Mammary epithelial cell (primary cell): ENCODE measurements at places on chromosomes 6 and 20. TPM values are rescaled to one million over a fixed set of nuclear protein-coding genes. Genes with fewer than 3 reads are reported as not detected.

The SAMD10 gene
- 1.5 TPM for total RNA-seq

The NHLRC1 gene
- 3.3 TPM for total RNA-seq

The ADGRF5 gene
- total RNA-seq = 0.09 TPM in 1 of 2 replicates, not detected in the other

The TMC2 gene
- not detected for total RNA-seq

The LRRN4 gene
- total RNA-seq = 0.19 TPM in 1 of 2 replicates, not detected in the other

The HTR1B gene
- total RNA-seq = 0.33 TPM

The ARMC2 gene
- 2.5 TPM in 1 of 2 replicates, not detected in the other for total RNA-seq

The PTPRK gene
- 95.5 and 103 TPM in 2 replicates for total RNA-seq

The DSN1 gene
- 6.7 TPM for total RNA-seq

The UST gene
- 13.0 and 18.5 TPM in 2 replicates for total RNA-seq

The EEF1A2 gene
- 1.4 and 1.7 TPM in 2 replicates for total RNA-seq

The CYP39A1 gene
- total RNA-seq = 5.2 TPM

The HDGFL1 gene
- not detected for total RNA-seq

The SIM1 gene
- total RNA-seq = not detected in 2 replicates

The XRN2 gene
- 64.9 and 68.0 TPM in 2 replicates for total RNA-seq

The MUC22 gene
- not detected for total RNA-seq

The MYB gene
- 0.40 TPM in 1 of 2 replicates, not detected in the other for total RNA-seq

The ACOT13 gene
- 4.8 TPM for total RNA-seq

The COL21A1 gene
- 0.50 TPM for total RNA-seq

The RSPO3 gene
- not detected in 2 replicates for total RNA-seq

The GMEB2 gene
- total RNA-seq = 12.8 and 15.1 TPM in 2 replicates

The TFAP2D gene
- not detected in 2 replicates for total RNA-seq

The ZSCAN23 gene
- total RNA-seq = 3.6 and 4.2 TPM in 2 replicates

The CALHM4 gene
- 0.17 TPM for total RNA-seq

The COL19A1 gene
- total RNA-seq = not detected in 2 replicates

The PDRG1 gene
- total RNA-seq = 5.0 TPM

The COL20A1 gene
- not detected for total RNA-seq

The PLG gene
- not detected in 2 replicates for total RNA-seq

The KCNQ2 gene
- not detected for total RNA-seq

The CD109 gene
- total RNA-seq = 273 TPM

The RAB32 gene
- 56.5 and 65.8 TPM in 2 replicates for total RNA-seq
